B cell (primary cell): ENCODE measurements at places on chromosomes 12 and 14. TPM values are rescaled to one million over a fixed set of nuclear protein-coding genes. Genes with fewer than 3 reads are reported as not detected.

SLC25A21 gene
- total RNA-seq: not detected in 2 replicates

DENND5B gene
- total RNA-seq: 55.3 and 60.4 TPM in 2 replicates

HOXC4 gene
- total RNA-seq: 6.4 and 6.5 TPM in 2 replicates

DNA sequence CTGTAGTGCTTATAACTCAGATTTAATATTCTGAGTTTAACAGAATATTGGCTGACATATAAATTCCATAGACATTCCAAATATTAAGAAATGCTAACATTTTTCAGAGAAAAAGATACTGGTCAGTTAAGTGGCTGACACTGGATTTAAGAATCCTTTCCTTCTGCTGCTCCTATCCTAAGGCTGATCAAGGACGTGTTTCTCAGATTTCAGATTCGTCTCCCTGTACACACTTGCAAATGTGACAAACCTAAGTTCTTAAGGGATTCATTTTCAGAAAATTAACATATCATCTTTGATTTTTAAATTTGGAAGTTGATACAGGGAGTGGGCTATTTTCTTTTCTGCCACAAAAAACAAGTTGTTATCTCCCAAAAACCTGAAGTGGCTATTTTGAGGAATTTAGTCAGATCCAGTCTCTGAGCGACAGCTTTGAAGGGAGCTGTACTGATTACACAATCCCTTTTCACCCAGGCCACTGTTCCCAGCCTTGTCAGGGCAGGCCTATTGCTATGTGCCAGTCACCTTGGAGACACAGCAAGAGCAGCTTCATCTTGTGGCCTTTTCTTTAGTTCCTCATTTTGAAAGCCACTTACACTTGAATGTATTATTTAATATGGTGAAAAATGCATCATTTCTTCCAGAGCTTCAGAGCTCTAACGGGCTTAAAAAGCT lies 370.6 kb downstream of the KCNH5 start:
- no peak overlapping the region for H3K4me3 ChIP-seq
- H3K4me1 ChIP-seq: no peaks in the 10 kb centered on the region
- H3K27me3 ChIP-seq: no peaks in the 10 kb centered on the region
- no peak overlapping the region for H3K27ac ChIP-seq
- DNase-seq: no peak

GRCh38 chr14:102511538-102511937 lies 2.0 kb upstream of the ANKRD9 start:
- DNase-seq: peak; percentile 4
- no peak overlapping the region for H3K4me3 ChIP-seq
- H3K27me3 ChIP-seq: no peaks in the 10 kb centered on the region
- peaks cover 18% of the 10 kb centered on the region for H3K4me1 ChIP-seq

GRCh38 chr14:89702073-89702875 lies 252.3 kb downstream of the EFCAB11 start:
- no peaks in the 10 kb centered on the region for H3K27me3 ChIP-seq
- peaks cover 25% of the 10 kb centered on the region for H3K4me1 ChIP-seq
- DNase-seq: no peak
- H3K27ac ChIP-seq: peak overlapping the region; percentile 71
- no peaks in the 10 kb centered on the region for H3K36me3 ChIP-seq

DNA sequence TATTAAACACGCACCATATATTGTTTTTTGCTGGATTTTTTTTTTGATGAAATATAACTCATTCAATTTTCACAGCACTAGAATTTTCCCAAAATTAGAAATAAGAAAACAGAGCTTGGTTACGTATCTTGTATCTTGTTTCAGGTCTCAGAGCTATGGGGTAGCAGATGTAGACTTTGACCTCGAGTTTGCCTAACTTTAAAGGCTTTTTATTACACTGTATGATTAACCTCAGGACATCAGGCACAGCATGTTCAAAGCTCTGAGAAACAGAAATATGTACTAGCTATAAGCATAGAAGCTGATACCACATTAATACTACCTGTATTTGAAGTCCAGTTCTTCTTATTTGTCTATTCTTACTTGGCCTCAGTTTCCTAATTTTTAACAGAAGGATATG lies 171.9 kb upstream of the KITLG start:
- H3K4me3 ChIP-seq: no peak overlapping the region
- H3K27me3 ChIP-seq: no peaks in the 10 kb centered on the region
- no peak for DNase-seq

DNA sequence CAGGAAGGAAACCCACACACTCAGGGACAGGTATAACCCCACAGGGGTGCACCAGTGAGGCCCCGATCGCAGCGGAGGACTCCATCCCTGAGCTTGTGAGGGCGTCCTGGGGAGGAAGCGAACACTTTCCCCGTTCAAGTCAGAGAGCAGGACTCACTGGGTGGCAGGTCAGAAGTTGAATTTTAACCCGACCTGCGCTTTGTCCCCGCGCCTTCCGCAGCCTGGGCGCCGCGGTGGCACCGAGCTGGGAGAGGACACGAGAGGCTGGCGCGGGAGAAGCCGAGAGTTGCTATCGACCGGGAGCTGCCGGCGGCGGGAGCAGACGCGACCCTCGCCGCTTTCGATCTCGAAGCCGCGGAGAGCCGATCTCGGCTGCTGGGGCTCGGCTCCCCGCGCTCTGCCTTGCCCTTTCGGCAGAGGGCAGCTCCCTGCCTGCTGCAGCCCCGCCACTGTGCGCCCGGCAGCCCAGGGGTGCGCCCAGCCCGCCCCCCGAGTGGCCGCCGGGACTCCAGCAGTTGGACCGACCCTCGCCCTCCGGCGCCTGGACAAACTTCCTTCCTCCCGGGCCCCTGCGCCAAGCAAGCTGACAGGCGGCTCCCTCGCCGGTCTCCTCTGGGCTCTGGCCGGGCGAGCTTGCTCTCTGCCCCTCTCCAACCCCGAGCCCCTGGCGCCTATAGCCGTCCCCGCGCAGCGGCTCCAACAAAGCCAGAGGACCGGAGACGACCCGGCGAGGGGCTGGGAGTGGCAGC lies 918 bp downstream of the LIN7A start:
- no peak overlapping the region for H3K27ac ChIP-seq
- H3K4me3 ChIP-seq: no peak overlapping the region
- H3K27me3 ChIP-seq: peaks cover 12% of the 10 kb centered on the region

GRCh38 chr12:108040947-108041346 lies 88.1 kb upstream of the WSCD2 start:
- H3K27ac ChIP-seq: no peak overlapping the region
- H3K36me3 ChIP-seq: no peaks in the 10 kb centered on the region
- no peaks in the 10 kb centered on the region for H3K4me1 ChIP-seq

DNA sequence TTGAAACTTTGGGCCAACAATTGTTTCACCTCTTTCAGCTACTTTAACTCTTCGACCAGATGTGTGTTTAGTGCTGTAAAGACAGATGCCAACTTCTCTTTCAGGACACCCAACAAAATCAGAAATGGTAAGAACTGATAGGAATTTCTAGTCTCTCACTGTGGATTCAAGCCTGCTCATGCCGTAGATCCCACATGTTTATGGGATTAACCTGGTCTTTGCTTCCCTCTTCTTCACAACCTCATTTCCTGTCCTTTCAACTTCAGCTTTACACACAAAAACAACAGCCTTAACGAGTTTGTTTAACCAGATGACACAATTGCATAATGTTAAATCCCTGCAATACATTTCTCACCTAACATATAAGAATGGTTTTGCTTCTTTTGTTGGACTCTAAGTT lies 1031.9 kb upstream of the LRFN5 start:
- DNase-seq: no peak
- no peak overlapping the region for H3K27ac ChIP-seq
- no peaks in the 10 kb centered on the region for H3K4me1 ChIP-seq
- H3K4me3 ChIP-seq: no peak overlapping the region

GRCh38 chr14:58812050-58812910 lies 174.5 kb downstream of the DACT1 start:
- no peaks in the 10 kb centered on the region for H3K4me1 ChIP-seq
- H3K27me3 ChIP-seq: no peaks in the 10 kb centered on the region
- H3K36me3 ChIP-seq: no peaks in the 10 kb centered on the region
- no peak overlapping the region for H3K4me3 ChIP-seq
- no peak overlapping the region for H3K27ac ChIP-seq
- no peak for DNase-seq
